ENCODE measurements at places on chromosomes 12 and 14.

DNA sequence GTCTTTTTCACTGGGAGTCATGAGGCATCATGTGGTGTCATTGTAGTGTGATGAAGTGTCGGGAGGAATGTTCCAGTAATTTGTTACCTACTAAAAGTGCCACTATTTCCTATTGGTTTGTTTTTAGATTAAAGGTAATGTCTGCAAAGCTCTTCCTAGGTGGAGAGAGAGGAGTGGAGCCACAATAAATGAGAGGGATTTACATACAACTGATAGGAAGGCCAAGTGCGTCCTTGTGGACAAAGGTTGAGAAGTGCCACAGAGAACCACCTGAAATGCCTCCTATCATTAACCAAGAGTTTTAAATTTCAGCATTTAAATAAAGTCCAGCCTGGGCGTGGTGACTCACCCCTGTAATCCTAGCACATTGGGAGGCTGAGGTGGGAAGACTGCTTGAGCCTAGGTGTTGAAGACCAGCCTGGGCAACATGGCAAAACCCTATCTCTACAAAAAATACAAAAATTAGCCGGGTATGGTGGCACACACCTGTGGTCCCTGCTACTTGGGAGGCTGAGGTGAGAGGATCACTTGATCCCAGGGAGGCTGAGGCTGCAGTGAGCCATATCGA, 2.5 kb upstream of the SNX6 start:
- no peak for DNase-seq

DNA sequence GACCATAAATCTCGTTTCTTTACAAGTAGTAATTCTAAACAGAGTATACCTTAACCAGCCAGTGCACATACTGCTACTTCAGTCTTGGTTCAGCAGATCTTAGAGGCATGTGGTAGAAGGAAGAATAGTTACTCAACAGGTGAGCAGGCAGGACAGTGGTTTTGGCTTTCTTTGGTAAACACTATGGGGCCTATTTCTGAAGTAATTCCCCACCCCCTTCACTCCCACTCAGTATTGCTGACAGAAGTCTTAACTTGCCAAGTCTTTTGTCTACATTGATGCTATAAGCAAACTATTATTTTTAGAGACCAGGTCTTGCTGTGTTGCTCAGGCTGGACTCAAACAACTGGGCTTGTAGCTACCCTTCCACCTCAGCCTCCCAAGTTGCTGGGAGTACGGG, 68.5 kb downstream of the FBXO34 start:
- no peak for DNase-seq

DNA sequence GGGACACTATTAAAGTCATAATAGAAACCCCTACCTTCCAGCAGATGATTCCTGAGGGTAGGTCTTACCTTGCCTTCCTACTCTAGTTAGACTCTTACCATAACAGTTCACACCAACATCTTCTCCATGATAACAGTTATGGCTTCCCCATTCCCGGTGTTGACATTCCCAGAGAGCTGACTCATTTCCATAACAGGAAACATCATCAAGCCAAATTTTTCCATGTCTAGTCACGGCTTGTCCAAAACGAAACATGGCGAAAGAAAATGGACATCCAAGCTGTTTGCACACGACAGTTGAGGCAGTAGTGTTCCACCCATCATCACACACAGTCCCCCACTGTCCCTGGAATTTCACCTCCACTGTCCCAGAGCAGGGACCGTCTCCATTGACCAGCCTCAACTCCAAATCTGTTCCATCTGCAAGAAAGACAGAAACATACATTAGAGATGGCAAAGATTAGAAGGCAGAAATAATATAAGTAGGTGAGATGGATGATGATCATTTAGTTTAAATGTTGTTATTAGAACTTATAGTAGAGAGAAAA, 10.6 kb downstream of the CD163L1 start:
- DNase-seq = no peak

GRCh38 chr12:94717656-94718055, 67.3 kb upstream of the TMCC3 start:
- no peak for DNase-seq

GRCh38 chr12:15829949-15830348, 40.8 kb upstream of the EPS8 start:
- DNase-seq = no peak

DNA sequence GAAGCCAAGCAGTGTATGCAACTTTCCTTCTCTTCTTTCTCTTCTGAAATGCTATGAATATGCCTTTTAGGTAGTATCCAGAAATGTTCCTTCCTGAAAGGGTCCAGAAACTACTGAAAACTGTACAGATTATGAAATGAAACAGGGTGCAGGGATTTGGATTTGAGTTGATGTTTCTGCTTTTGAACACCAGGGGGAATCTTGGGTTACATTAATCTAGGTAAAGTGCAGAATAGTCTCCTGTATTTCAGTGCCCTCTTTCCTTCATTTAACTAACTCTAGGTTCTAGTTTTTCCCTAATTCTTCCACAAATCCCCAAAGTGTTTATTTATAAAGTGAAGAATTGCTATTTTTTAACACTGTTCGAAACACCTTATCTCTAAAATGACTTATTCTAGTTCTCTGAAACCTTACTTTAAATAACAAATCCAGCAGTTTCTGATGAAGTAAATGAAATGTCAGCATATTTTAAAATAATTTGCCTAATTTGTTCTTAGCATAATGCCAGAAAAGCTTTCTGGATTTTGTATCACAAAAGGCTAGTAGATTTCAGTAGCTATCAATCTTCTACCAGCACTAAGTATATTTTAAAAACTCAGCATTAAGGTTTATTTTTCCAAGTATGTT, 111.9 kb downstream of the LRRK2 start:
- no peak for DNase-seq

DNA sequence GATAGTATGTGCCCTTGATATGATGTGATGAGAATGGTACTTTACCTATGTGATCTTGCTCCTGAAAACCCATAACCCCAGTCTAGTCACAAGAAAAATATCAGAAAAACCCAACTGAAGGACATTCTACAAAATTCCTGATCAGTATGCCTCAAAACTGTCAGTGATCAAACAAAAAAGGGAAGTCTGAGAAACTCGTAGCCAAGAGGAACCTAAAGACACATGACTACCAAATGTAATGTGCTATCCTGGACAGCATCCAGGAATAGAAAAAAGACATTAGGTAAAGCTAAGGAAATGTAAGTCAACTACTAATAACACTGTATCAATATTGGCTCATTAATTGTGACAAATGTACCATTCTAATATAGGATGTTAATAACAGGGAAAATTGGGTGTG, 4.1 kb upstream of the WIF1 start:
- DNase-seq = no peak

DNA sequence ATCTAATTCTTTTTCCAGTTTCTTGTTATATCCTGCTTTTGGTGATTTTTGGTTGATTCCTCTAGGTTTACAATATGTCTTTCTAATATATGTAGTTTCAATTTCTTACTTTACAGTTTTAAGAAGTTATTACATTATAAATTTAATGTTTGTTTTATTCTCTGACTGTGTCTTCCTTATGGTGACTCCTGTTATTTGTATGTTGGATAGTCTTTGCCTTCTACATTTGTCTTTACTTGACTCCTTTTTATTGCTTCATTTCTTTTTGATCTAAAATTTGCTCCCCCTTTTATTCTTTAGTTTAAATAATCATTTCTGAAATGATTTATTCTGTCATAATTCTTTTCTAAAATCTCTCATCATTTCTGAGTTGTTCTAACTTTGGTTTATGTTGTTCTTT, 125.8 kb downstream of the CCDC91 start:
- DNase-seq = no peak

DNA sequence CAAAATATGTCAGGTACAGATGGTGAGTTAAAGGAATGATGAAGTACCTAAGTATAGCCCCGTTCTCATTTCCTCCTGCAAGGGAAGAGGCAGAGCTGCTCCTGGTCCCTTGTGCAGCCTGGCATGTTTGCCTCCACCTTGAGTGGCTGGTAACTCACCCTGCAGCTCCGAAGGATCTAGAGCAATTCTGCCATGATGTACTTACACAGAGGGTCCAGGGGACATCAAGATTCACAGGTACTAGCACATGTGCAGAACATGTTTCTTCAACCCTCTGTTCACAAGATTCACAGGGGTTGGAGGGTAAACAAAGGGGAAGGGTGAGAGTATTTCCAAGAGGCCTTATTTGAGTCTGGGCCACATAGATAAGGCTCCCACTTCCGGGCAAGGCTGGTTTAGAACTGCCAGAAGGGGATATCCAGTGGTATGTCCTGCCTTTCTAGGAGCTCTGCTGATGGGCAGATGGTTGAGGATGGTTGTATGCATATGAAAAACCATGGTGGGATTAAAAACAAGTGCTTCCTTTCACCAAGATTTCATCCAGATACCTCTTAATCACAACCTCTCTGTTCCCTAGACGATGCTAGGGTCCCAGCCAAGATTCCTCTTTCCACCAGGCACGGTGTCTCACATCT, 7.7 kb downstream of the DCTN2 start:
- DNase-seq = no peak
